ENCODE measurements at places on chromosomes 2 and 18.

GRCh38 chr2:166364476-166365161, 11.1 kb downstream of the SCN9A start:
- DNase-seq = no peak

- DNase-seq = no peak
Observed at GRCh38 chr2:128645631-128646030, 327.0 kb upstream of the HS6ST1 start.

DNA sequence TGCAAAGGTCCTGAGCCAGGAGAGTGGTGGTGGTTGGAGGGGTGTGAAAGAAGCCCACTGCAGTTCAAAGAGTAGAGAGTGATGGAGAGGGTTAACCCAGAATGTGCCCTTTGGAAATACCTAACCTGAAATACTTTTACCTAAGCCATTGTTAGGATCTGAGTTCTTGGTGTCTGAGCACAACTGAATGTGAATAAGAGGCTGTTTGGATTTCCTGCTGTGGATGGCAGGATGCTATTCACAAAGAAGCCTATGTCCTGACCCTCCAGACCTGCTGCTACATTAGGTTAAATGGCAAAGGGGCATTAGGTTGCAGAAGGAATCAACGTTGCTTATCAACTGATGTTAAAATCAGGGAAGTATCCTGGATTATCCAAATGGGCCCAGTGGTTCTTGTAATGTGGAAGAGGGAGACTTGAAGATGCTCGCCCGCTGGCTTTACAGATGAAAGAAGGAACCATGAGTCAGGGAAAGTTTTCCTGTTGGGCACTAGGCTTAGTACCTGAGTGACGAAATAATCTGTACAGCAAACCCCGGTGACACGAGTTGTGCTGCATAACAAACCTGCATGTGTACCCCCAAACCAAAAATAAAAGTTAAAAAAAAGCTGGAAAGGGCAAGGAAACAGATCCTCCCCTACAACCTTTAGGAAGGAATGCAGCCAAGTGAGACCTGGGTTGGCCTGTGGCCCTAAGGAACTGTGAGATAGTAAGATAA, 27.2 kb downstream of the ITGA6 start:
- no peak for DNase-seq

DNA sequence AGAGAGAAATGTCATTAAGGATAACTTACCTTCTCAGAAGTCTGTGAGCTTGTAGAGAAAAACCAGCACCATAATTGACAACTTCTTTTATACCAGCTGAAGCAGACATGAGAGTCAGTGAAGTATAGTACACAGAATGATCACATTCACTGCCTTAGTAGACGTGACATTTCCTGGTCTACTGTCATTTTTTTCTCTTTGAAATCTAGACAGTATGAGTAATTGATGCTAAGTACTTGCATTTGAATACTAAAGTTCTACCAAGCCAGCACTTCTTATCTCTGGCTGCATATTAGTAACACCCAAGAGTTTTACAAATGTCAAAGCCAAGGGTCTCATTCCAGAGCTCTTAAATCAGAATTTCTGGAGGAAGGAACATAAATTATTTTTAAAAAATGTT, 25.4 kb upstream of the ACADL start:
- no peak for DNase-seq
